ENCODE measurements at places on chromosomes 5 and 9.

DNA sequence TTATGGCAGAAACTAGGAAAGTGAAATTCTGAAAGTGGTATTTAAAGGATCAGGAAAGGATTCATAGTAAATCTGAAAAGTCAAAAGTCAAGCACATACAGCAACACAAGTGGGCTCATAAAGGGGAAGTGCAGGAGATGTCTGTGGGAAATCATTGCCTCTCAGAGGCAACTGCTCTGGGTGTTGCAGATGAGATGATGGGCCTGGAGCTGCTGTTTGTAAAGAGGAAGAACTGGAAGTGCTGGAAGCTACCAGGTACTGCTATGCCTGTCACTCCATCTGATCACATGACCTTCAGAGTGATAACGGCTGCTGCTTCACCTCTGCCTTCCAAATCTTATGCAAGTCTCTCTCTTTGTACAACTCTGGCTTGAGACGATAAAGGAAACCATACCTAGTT is 55.9 kb downstream of the ADRB2 start:
- DNase-seq = no peak

GRCh38 chr5:86526811-86527348 is 90.9 kb upstream of the COX7C start:
- no peak for DNase-seq

- DNase-seq = no peak
Observed at GRCh38 chr9:130296783-130297055, 31.2 kb downstream of the HMCN2 start.

DNA sequence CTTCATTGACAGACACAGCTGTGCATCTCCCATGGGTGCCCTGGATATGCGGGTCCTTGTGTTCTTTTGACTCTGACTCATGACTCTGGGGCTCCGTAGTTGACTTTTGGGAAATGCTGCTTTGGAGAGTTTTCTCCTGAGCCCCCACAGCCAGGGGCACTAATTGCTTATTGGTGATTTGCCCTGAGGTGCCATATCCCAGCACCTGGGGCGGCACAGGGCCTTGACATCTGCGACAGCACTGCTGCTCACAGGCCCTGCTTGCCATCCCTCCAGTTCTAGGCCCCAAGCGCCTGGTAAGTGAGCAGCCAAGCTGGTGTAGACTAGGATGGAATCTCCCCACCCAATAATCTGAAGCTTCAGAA is 75.1 kb downstream of the AMBP start:
- no peak for DNase-seq

DNA sequence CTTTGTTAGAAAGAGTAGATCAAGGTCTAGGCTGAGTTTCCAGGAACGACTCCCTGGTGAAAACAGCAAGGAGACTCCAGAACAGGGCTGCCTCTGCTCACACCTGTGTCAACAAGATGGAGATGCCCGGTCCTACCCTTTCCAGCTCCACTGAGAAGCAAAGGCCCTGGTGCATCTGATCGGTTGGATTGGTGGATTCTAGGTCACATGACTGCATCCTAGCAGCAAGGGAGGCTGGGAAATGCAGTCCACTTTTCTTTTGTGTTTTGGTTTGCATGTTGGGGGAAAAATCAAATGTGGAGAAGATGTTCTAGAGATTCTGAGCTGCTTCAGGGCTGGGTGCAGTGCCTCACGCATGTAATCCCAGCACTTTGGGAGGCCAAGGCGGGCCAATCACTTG is 82.0 kb upstream of the TRIO start:
- DNase-seq = no peak

DNA sequence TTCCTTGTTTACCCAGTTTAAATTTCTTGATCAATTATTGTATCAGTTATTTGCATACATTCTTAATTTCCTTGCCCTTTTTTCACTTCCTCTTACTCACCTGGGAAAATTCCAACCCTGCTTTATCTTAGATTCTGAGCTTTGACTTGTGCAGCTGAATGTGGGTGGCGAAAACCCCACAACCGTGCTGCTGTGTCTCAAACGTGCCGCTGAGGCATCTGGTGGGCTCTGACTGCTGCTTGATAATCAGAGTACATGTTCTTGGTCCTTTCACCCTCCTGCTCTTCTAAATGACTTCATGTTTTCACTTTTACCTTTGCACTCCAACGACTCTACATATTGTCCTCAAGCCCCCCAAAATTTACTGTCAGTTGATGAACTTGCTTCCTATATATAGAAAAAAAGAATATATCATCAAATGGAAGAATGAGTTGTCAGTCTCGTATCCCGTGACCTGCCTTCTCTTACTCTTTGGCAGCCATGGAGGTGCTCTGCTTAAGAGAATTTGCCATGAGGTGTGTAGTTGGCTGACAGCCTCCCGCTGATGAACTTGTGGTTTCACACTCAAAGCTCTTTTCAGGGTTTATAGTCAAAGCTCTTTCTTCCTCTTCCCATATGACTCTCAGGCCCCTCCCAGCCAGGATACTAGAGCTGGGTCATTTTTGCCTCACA is 14.0 kb upstream of the JAK2 start:
- peak; percentile 38 for DNase-seq

DNA sequence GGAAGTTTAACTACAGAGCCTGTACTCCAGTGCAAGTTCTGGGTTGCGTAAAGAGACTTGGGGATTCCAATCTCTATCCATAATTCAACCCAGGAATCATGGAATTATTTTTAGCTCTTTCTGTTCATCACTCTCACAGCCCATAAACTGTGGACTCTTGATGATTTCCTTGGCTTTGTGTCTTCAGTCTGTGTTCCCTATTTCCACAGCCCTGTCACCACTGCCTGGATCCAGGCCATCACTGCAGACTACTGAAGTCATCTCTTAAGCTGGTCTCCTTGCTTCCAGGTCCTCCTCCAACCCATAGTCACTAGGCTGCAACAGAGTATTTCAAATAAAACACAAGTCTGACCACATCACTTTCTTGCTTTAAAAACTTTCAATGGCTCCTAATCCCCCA is 211.7 kb downstream of the PLK2 start:
- DNase-seq = no peak

- no peak for DNase-seq
Observed at GRCh38 chr9:119009249-119009648, 360.0 kb downstream of the BRINP1 start.

- DNase-seq = no peak
Observed at GRCh38 chr5:132268769-132269551, 11.5 kb downstream of the PDLIM4 start.

GRCh38 chr9:114282926-114283325 is 40.0 kb upstream of the ORM1 start:
- DNase-seq = no peak

GRCh38 chr5:151897020-151897552 is 27.6 kb downstream of the GLRA1 start:
- no peak for DNase-seq

- DNase-seq = no peak
Observed at GRCh38 chr5:5650242-5650641, 227.8 kb downstream of the ICE1 start.

DNA sequence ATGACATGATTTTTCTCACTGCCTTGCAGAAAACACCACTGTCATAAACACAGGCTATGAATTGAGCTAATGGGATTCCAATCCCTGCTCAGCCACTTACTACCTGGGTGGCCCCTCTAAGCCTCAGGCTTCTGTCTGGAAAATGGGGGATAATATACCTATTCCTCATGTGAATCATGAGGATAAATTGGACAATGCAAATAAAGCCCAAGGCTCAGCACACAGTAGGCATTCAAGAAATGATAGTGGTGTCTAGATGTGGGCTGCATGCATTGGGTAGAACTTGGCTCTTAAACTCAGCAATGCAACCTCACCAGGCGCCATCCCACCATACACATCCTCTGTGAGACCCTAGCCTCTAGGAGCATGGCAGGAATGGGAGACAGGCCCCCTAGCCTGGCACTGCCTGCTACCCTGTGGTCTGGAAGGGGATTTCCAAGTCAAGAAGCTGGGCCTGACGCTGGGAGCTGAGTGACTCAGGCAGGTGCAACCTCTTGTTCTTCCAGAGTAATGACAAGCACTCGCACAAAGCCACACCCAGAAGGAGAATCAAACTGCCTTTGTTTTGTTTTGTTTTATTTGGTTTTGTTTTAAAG is 2.3 kb upstream of the TNIP1 start:
- DNase-seq = peak; percentile 55

GRCh38 chr5:100577506-100577905 is 42.3 kb downstream of the FAM174A start:
- no peak for DNase-seq

DNA sequence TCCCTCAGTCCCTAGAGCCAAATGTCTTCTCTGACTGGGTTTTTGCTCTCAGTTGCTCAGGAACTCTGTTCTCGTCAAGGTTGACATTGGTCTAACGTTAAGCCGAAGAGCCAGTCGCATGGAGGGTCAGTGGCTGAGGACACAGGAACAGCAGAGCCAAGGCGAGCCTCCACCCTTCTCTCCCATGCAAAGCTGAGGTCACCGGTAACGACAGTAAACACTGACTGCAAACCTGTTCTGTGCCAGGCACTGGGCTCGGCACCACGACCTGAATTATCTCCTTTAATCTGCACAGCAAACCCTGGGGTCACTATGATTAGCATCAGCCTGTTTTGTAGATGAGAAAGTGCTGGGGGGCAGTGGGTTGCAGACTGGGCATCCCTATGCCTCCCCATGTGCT is 171.0 kb downstream of the COL23A1 start:
- DNase-seq = no peak

- DNase-seq = no peak
Observed at GRCh38 chr9:69861011-69861410, 40.4 kb downstream of the CFAP95 start.

DNA sequence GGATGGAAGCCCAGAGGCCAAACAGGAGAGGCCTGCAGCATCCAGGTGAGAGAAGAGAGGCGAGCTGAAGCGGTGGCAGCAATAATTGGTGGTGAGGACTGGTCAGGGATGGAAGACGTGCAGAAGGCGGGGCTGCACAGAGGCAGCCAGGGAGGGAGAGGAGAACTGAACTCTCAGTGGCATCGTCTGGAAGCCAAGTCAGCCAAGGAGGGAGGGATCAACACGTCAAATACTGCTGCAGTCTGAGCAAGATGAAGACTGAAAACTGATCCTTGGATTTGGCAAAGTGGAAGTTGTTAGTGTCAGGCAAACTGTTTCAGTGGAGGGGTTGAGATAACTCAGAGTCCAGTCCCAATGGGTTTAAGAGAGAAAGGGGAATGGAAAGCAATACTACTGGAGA is 145.4 kb downstream of the CDK5RAP2 start:
- DNase-seq = no peak

DNA sequence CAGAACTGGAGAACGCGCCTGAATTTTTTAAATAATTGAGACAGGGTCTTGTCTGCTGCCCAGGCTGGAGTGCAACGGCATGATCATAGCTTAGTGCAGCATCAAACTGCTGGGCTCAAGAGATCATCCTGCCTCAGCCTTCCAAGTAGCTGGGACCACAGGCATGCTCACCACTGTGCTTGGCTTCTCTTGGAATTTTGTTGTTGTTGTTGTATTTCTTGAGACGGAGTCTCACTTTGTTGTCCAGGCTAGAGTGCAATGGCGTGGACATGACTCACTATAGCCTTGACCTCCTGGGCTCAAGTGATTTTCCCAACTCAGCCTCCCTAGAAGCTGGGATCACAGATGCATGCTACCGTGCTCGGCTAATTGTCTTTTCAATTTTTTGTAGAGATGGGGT is 58.4 kb upstream of the DAB2IP start:
- DNase-seq = no peak

DNA sequence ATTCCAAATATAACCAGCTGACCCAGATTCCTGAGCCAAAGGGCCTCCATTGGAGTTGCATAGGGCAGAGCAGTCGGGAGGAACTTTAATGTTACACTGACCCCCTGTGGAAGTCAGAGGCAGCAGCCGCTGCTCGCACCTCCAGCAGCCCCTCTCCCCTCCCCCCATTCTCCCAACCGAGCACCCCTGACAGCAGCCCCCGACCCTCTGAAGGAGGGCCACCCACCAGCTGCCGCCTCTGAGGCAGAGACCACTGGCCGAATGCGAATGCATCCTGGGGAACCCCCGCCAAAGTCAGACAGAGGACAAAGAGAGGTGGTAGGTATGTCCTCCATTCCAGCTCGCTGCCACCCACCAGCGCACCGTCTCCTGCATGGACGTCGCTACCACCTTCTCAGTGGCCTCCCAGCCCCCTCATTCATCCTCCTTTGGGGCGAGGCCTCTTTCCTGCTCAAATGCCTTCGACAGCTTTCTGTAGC is 231.0 kb downstream of the CDK5RAP2 start:
- DNase-seq = no peak

GRCh38 chr9:5593904-5594303 is 35.0 kb upstream of the RIC1 start:
- no peak for DNase-seq

DNA sequence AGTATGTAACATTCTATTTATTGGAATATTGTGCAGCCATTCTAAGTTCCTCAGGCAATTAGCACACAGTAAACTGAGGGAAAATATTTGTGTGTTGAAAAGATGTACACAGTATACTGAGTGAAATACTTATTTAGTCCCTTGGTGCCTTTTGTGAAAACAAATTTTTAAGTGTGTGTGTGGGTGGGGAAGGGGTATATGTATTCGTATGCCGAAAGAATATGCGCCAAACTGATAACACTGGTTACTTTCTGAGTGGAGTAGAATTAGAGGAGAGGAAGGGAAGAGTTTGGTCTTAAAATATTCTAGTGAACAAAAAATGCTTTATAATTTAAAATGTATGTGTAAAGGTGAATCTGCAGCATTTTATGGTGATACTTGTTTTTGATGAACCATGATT is 3.1 kb downstream of the DCP2 start:
- DNase-seq = no peak

DNA sequence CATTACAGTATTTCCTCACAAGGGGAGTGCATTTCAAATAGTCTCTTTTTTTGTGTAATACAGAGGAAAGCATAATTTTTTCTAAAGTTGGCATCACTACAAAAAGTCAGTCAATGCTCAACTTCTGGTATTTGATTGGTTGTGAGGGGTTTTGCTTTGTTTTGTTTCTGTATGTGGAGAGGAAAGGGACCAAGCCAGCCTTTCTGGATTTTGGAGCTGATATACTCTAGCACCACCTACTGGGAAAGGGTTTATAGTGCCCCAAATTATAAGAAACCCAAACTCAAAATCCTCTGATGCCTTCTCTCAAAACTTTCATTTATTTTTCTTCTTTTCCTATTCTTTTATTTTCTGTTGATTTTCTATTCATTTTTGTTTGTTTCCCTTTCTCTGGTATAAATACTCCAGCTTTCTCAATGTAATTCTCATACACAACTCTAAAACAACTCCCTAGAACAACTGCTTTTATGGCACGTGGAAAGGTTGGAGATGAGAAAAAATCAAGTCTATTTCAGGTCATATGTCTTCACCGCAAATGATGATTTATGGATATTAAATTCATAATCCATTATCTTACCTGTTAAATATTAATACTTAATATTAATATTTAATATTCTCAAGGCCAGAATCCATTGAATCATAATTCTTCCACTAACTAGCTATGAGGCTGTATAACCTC is 69.5 kb upstream of the ANXA1 start:
- DNase-seq = no peak

GRCh38 chr9:84781458-84781857 is 111.9 kb downstream of the NTRK2 start:
- no peak for DNase-seq

GRCh38 chr9:81581986-81582385 is 107.4 kb downstream of the TLE1 start:
- DNase-seq = no peak

Data from stimulated activated CD8-positive, alpha-beta memory T cell treated with anti-CD3 and anti-CD28 coated beads, Interleukin-15, amount 100 ng/mL, for 4 hours (primary cell).